Suprapubic skin (tissue), 4 donors: ENCODE measurements at places on chromosomes 12 and 14. TPM values are rescaled to one million over a fixed set of nuclear protein-coding genes. Genes with fewer than 3 reads are reported as not detected.

- no peak for DNase-seq
These were observed 12.3 kb downstream of the CCDC91 start for GRCh38 chr12:28202374-28203130.

GRCh38 chr12:53169644-53170043 is 10.9 kb upstream of the ZNF740 start:
- DNase-seq: no peak

DNA sequence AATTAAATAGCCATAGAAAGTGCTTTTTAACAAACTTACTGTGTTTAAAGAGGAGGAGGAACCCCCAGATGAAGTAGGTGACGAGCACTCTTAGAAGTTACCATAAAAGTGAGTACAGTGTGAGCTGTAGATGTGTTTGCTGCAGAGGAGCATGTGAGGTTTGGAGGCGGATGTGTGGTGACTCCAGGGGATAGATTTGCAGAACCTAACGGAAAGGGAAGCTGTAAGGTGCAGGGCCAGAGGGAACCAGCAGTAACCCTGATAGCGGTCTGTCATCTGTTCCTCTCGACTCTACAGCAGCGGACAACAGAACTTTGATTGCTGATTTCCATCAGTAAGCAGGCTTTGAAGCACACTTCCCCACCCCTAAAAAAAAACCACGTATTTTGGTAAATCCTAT is 5.2 kb downstream of the CALM1 start:
- no peak for DNase-seq

DNA sequence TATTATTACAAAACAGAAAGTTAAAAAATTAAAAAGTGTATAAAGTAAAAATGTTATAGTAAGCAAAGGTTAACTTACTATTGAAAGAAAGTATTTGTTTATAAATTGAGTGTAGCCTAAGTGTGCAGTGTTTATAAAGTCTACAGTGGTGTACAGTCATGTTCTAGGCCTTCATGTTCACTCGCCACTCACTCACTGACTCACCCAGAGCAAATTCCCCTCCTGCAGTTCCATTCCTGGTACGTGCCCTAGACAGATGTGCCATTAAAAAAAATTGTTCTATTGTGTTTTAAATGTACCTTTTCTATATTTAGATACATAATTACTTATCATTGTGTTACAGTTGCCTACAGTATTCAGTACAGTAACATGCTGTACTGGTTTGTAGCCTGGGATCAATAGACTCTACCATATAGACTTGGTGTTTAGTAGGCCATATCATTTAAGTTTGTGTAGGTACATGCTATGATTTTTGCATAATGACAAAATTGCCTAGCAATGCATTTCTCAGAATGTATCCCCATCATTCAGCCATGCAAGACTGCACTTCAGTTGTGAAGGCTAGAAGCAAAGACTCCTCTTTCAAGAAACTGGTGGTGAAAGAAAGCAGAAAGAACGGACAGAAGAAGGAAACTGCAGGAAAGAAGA is 100.6 kb downstream of the DACT1 start:
- DNase-seq: no peak

DNA sequence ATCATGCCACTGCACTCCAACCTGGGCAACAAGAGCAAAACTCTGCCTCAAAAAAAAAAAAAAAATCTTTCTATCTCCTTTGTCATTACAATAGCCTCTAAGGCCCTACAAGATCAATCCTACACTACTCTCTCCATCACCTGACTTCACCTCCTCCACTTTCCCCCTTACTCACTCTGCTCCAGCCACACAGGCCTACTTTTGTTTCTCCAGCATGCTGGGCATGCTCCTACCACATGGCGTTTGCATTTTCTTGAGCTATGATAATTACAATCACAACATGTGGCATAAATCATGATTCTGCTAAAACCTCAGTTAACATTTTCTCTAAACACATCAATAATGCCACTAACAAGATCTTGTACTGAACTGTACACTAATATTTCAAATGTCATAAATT is 7.8 kb downstream of the PPP1R13B start:
- DNase-seq: no peak

DNA sequence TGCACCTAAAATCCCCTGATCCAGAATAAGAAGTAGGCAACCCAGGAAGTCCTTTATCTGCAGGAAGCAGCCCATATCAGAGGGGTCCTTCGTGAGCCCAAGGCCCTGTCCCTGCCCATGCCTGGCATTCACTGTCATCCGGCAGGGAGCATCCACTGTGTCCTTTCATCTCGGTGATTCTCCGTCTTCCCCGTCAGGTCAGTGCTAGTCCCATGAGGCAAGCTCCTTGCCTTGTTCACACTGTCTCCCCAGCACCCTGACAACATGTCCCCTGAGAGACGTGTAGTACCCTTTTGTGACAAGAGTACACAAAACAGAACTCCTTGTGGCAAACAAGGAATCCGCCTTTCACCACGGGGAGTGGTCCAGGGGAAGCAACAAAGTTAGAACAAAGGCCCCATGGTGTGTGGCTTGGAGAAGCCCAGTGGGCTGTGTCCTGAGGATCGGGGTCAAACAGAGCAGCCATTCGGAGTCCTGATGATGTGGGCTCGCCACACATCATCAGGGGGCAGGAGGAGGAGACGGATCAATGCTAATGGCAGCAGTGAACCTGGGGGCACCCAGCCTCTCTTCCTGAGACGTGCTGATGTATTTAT is 112.1 kb downstream of the DICER1 start:
- peak; percentile 38 for DNase-seq

- DNase-seq: no peak
These were observed 3.0 kb downstream of the EVL start for GRCh38 chr14:100067971-100068959.

DNA sequence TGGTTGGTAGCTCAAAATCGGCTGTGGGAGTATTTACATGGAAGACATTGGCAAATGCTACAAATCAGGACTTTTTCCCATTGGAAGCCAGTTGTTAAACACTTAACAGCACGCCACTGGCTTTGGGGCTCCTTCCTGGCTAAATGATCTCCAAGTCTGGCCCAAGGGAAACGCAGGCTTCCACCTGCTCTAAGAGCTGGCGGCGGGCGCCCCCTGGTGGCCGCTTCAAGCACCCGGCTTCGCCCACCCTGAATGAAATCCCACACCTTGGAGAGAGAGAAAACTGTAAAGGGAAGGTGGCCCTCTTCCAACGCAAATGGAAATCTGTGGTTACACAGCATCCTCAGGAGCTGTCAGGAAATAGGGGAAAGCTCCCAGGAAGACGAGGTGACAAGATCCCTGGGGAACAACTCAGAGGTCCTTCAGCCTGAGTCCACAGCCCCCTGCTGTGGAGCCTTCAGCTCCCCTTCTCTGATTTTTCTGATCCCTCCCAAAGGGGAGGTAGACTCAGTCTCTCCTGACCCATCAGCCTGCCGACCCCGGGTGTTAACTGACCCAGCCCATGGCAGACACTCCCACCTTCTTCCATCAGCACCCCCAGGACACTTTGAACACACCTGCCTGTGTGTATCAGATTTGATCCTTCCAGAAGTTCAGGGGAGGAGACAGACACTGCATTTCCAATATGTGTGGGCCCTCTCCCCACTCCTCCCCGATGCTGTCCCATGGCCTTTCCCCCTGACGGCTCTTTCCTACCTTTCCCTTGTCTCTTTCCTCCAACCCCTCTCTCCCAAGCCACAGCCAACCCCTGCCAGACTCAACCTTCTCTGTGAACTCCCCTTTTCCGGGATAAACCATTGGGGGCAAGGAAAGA is 15.4 kb downstream of the SELPLG start:
- peak; percentile 91 for DNase-seq

- DNase-seq: no peak
These were observed 5.9 kb upstream of the TEX22 start for GRCh38 chr14:105392131-105393090.

- DNase-seq: no peak
These were observed 6.5 kb downstream of the NACA start for GRCh38 chr12:56718636-56719035.

DNA sequence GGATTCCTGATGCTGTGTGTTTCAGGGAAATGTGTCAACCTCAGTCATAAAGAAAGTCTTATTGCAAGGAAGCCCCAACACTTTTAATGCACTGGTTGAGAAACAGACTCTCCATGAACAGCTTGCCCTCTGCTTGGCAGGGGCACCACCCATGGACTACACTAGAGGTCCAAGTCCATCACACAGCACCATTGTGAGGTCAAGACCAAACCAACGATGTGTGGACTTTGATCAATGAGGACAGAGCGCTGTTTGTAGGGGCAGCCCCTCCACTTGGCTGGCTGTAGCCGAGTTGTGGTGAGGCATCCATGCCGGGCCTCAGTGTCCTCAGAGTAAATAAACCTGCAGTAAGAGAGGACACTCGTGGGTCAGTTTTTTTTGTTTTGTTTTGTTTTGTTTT is 29.8 kb downstream of the ZFYVE21 start:
- DNase-seq: no peak

DNA sequence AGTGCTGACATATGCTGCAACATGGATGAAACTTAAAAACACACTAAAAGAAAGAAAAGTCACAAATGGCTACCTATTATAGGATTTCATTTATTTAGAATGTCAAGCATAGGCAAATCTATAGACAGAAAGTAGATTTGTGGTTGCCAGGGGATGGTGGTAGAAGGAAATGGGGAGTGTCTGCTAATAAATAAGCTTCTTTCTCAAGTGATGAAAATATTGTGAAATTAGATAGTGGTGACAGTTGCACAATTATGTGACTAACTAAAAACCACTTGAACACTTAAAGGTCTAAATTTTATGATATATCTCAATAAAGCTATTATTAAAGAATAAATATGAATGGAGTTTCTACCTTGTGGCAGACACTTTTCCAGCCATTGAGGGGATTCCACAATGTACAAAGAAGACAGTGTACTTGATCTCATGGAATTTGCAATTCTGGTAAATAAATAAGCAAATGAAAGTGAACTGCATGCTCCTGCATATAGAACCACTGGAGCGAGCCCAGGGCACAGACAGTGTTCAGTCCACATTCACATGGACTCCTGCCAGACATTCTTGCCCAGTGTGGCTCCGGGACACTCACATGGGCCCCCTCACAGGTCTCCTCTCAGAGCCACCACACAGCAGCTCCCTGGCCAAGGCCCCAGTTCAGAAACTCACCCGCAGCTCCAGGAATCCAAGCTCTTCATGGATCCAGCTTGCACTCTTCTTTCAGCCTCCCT is 107.1 kb upstream of the ARID2 start:
- DNase-seq: no peak

DNA sequence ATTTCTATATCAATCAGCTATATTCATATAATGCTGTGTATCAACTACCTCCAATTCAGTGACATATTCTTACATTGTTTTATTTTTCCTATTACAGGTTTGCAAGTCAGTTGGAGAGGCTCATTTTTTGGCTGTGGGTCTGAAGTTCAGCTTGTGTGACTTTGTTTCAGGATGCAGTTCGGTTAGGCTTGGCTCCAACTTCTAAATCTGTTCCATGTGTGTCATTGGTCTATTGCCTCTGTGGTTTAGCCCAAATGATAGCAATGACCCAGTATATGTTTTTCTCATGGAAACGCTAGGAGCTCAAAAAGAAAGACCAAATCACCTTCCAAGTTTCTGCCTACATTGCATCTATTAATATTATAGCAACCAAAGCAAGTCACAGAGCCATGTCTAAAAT is 848.6 kb upstream of the LRFN5 start:
- DNase-seq: no peak

GRCh38 chr14:67602076-67602475 is 2.0 kb upstream of the PIGH start:
- no peak for DNase-seq

PTPRB gene
- total RNA-seq: 12.3 TPM

RDH12 gene
- total RNA-seq: 27.3 TPM

HPD gene
- total RNA-seq: not detected

NUBPL gene
- 28.9 TPM for total RNA-seq

FOXM1 gene
- total RNA-seq: 7.6 TPM
